ENCODE measurements at places on chromosomes 3 and 15. TPM values are rescaled to one million over a fixed set of nuclear protein-coding genes. Genes with fewer than 3 reads are reported as not detected.

GRCh38 chr3:7062714-7063113 lies 201.8 kb downstream of the GRM7 start:
- DNase-seq, result no peak

GRCh38 chr3:170078620-170079281 lies 41.0 kb downstream of the GPR160 start:
- no peak for DNase-seq

DNA sequence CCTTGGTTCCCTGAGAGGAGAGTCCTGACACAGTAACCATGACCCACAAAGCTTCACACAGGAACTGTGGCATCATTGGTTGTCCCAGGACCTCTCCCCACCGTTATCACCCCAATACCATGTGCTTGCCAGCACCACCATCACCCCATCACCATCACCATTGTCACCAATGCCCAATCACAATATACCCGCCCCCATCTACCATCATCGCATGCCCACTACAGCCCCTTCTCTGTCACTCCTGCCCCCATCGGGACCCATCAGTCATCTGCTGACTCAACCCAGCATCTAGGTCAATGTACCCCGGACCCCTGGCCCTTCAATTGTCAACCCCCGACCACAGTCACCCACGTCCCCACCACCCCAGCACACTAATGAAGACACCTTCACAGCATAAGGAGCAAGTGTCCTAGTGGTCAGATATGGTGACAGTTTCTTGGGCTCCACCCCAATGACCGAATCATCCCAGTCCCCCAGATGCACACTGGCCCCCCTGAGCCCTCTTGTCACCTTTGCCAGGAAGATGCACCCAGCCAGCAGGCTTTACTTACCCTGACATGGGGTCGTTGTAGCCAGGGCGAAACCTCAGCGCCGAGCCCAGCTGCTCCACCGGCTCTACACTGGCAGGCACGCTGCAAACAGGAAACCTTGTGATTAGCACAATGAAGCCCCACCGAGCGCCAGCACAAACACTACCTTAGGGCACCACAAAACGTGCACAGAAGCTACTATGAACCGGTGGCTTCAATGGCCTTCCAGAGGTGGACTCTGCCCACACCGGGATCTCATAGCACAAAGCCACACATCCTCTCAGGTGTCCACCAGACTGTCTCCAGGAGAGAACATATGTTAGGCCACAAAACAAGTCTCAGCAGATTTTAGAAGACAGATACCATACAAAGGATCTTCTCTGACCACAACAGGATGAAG lies 25.1 kb downstream of the SHISA5 start:
- DNase-seq, result peak; percentile 83

DNA sequence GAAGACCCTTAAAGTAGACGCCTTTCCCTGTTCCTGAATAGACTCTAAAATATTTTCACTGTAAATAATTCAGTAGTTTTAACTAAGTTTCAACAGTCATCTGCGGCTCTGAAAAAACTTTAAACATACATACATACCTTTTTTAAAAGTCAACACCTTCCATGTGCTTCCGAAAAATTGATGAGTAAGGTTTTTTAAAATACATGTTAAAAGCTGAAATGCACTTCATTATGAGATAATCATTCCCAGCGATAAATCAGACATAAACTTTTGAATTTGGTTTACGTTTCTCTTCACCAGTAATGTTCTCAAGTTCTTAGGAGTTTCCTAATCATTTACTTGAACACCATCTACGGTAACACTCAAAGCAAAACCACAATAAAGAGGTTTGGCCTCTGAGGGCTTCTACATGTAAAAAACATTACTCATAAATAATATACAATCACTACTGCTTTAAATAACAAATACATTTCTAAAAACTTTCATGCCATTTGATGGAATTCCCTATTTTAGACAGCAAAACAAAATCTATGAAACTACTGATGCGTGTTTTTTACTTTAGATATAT lies 403.5 kb downstream of the SHQ1 start:
- no peak for DNase-seq

DNA sequence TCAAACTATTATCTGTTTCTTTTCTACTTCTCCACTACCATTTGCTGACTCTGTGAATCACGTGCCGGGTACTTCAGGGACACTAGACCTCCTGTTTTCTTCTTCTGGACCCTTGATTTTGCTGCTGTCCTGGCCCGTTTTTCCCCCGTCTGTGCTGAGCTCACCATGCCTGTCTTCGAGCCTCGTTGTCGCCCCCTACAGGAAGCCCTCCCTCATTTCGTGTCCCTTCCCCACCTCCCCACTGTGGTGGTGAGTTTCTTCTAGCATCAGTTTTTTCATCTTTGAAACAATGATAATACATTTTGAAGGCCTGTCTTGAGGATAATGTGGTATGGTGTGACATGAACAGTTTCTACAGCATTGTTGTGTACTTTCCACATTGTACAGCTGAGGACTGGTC lies 12.8 kb downstream of the GABRG3 start:
- no peak for DNase-seq

DNA sequence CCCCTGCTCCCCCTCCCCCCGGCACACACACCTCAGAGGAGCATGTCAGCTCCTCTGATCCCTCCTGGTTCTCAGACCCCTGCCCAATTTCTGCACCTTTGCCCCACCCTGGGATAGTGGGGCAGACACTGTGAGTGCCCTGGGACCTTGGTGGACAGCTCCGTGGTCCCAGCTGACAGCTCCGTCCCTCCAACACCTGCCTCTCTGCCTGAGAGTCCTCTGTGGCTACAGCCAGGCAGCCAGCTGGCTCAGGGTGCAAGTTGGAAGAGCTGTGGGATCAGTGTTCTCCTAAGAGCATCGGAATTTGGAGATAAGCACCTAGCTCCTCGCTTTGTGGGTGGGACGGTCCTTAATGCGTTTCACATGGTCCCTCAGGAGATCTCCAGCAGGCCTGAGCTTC lies 43.7 kb upstream of the PGPEP1L start:
- no peak for DNase-seq

Gene CSTA
- total RNA-seq, result 48.2 TPM
